ENCODE measurements at places on chromosomes 6 and 20.

GRCh38 chr20:52242237-52243230 lies 51.0 kb upstream of the ZFP64 start:
- peak; percentile 39 for DNase-seq

GRCh38 chr6:112409311-112409710 lies 62.2 kb downstream of the RFPL4B start:
- no peak for DNase-seq

DNA sequence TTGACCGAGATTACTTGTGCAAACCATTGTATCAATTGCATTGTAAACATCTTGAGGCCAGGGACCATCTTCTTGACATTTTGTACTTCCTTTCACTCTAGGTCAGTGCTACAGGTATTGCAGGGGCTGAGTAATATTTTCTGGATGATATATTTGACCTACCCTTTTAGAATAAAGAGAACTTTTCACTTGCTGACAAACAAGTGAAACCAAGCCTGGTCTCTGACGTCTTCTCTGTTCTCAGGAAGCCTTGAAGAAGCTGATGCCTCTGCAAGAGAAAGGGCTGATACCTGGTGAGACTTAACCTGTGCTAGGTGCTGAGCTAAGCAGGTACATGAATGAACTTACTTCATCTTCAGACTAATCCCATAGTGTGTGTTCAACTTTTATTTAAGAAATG lies 60.5 kb upstream of the GGTLC1 start:
- DNase-seq = peak; percentile 7

GRCh38 chr20:46027245-46027853 lies 1.7 kb upstream of the SLC12A5 start:
- peak; percentile 35 for DNase-seq

DNA sequence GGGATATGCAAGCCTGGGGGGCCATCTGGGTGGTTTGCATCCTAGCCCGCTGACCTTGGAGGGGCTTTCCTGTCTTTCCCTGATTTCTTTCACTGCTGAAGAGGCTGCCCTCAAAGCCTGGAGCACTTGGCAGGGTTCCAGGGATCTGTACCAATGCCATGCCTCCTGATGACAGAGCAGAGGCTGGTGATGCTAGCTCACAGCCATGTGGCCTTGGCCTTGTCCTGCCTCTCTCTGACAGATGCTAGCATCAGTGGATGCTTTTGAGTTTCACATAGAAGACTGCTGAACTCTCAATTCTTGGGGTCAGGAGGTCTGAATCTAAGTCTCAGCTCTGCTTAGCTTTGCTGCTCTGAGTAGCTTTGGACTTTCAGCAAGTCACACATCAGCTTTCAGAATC lies 21.9 kb upstream of the RREB1 start:
- DNase-seq = no peak

- DNase-seq = no peak
Observed at GRCh38 chr6:169989594-169989993, 238.2 kb downstream of the ERMARD start.

DNA sequence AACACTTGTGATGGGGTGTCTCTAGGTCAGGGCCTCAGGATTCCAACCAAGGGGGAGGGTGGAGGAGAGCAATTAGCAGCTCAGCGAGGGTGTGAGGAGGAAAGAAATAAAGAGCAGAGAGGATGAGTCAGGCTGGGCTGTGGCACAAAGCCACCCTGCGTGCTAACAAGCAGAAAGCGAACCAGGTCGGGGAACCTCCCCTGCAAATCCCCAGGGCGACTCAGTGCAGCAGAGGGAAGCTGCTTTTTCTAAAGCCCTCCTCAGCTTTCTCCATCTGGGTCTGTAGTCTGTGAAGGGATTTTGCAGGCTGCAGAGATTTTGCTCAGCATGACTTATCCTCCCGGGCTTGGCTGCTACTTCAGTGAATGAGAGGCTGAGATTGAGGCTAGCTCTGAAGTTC lies 6.6 kb upstream of the SPO11 start:
- no peak for DNase-seq

DNA sequence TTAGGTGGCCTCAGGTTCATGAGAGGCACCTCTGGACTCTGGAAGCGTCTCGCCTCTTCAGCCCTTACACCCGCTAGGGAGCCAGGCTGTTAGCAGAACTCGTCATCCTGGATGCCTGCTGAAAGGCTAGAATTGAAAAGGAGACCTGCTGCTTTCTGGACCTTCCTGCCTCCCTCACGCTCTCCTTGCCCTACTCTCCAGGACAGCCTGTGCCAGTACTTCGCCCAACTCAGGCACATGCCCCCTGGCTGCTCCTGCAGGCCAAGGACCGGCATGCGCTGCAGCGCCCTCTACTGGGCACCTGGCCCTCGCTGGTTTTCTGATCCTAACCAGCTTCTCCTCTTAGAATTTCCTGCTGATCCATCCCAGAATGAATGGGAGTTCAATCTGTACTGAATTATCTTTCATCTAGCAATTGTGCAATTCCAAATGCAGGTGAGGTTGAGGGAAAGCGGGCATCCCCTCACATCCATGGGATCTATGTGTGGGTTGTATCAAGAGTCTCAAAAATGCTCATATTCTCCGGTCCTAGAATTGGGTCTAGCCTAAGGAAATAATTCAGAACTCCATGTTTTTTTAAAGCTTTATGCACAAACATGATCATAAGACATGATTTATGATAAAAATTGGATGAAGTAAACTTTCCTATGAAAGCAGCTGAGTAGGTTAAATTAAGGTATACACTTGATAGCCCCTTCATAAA lies 78.0 kb downstream of the PTPN1 start:
- DNase-seq = peak; percentile 76

Measured in activated CD4-positive, alpha-beta T cell treated with anti-CD3 and anti-CD28 coated beads, Interleukin-2, Interleukin-6, amounts not matched to agents 100 ng/mL and 50 ng/mL, durations not matched to agents 16 hours and 8 hours (primary cell).